GM12878 (cell line): ENCODE measurements at places on chromosomes 5 and 9. TPM values are rescaled to one million over a fixed set of nuclear protein-coding genes. Genes with fewer than 3 reads are reported as not detected.

GRCh38 chr5:108661024-108661423 lies 86.7 kb upstream of the FER start:
- no peaks in the 10 kb centered on the region for H3K27me3 ChIP-seq
- no peaks in the 10 kb centered on the region for H3K4me1 ChIP-seq
- no peak for DNase-seq
- H3K4me3 ChIP-seq: no peak overlapping the region
- no peaks in the 10 kb centered on the region for H3K36me3 ChIP-seq
- no peak overlapping the region for H3K27ac ChIP-seq

GRCh38 chr5:167794121-167794520 lies 497.3 kb upstream of the WWC1 start:
- no peaks in the 10 kb centered on the region for H3K4me1 ChIP-seq
- H3K4me3 ChIP-seq: no peak overlapping the region
- H3K36me3 ChIP-seq: no peaks in the 10 kb centered on the region
- H3K27me3 ChIP-seq: no peaks in the 10 kb centered on the region
- DNase-seq: no peak
- no peak overlapping the region for H3K27ac ChIP-seq

GRCh38 chr5:168583742-168584482 lies 4.7 kb upstream of the PANK3 start:
- H3K4me1 ChIP-seq: peaks cover 29% of the 10 kb centered on the region
- H3K4me3 ChIP-seq: no peak overlapping the region
- H3K36me3 ChIP-seq: no peaks in the 10 kb centered on the region

- no peak overlapping the region for H3K4me3 ChIP-seq
- H3K27ac ChIP-seq: no peak overlapping the region
- no peaks in the 10 kb centered on the region for H3K4me1 ChIP-seq
- H3K27me3 ChIP-seq: no peaks in the 10 kb centered on the region
These were observed 94.9 kb downstream of the DENND1A start for GRCh38 chr9:123834889-123835562.

DNA sequence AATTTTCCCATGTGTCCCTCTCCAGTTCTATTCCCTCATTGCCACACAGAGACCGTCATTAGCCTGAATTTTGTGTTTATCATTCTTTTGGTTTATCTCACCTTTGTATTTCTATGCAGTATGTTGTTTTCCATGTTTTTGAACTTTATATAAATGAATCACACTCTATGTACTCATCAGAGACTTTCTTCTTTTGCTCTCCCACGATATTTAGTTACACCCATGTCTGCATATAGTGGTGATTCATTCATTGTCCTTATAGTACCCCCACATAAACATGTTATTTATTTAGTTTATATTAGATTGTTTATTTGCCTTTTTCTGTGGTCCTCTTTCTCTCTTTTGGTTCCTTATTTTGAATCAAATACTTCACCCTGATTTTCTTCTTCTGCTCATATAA lies 199.7 kb downstream of the FSTL4 start:
- H3K27me3 ChIP-seq: no peaks in the 10 kb centered on the region
- no peak overlapping the region for H3K4me3 ChIP-seq
- H3K4me1 ChIP-seq: no peaks in the 10 kb centered on the region
- H3K27ac ChIP-seq: no peak overlapping the region
- no peaks in the 10 kb centered on the region for H3K36me3 ChIP-seq

- H3K4me1 ChIP-seq: no peaks in the 10 kb centered on the region
- H3K4me3 ChIP-seq: no peak overlapping the region
These were observed 1237.5 kb upstream of the CDH9 start for GRCh38 chr5:28275931-28276330.

DNA sequence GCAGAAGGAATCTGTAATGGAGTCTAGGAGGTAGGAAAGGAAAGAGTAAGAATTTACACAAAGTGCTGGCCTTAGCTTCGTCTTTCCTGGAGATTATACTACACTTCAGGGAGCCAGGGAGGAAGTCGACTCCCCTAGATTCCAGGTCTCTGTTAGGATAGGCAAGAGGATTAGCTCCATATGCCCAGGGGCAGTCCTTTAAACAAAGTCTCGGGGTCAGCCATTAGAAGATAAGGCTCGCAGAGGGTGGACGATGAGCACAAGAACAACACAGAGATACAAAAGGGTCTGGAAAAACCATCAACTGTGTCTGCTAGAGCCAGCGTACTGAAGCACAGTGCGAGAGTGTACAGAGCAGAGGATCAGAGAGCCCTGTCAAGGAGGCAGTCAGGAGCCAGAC lies 344.7 kb upstream of the TNC start:
- no peaks in the 10 kb centered on the region for H3K36me3 ChIP-seq
- H3K27me3 ChIP-seq: no peaks in the 10 kb centered on the region
- H3K27ac ChIP-seq: no peak overlapping the region
- no peak overlapping the region for H3K4me3 ChIP-seq
- H3K4me1 ChIP-seq: no peaks in the 10 kb centered on the region
- no peak for DNase-seq

GRCh38 chr9:21616082-21616778 lies 134.1 kb upstream of the IFNE start:
- no peak overlapping the region for H3K27ac ChIP-seq
- H3K4me3 ChIP-seq: no peak overlapping the region
- no peaks in the 10 kb centered on the region for H3K36me3 ChIP-seq
- no peak for DNase-seq
- H3K4me1 ChIP-seq: no peaks in the 10 kb centered on the region

- no peak overlapping the region for H3K4me3 ChIP-seq
- no peaks in the 10 kb centered on the region for H3K4me1 ChIP-seq
- no peaks in the 10 kb centered on the region for H3K36me3 ChIP-seq
These were observed 56.6 kb upstream of the EGFL7 start for GRCh38 chr9:136605988-136606660.

GRCh38 chr5:106584268-106584667 lies 1086.5 kb downstream of the EFNA5 start:
- no peak overlapping the region for H3K4me3 ChIP-seq
- no peaks in the 10 kb centered on the region for H3K27me3 ChIP-seq
- H3K27ac ChIP-seq: no peak overlapping the region
- no peaks in the 10 kb centered on the region for H3K4me1 ChIP-seq
- no peak for DNase-seq

DNA sequence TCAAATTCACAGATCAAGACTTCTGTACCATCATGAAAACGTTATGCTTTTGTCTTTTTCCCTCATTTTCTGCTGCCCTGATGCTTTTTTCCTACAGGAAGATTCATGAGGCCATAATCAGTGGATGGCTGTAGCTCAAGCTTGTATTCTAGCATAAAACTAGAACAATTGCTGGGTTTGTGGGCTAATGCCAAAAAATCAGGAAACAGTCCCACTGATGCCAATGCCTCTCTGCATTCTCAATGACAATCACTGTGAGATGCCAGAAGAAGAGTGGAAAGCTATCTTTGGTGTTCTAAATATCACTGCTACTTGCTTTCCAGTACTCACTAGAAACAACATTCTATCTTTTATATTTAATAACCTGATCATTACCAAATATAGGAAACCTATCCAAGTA lies 33.3 kb upstream of the FAM170A start:
- no peaks in the 10 kb centered on the region for H3K27me3 ChIP-seq
- no peak overlapping the region for H3K4me3 ChIP-seq
- no peaks in the 10 kb centered on the region for H3K36me3 ChIP-seq
- H3K4me1 ChIP-seq: no peaks in the 10 kb centered on the region
- no peak overlapping the region for H3K27ac ChIP-seq

DNA sequence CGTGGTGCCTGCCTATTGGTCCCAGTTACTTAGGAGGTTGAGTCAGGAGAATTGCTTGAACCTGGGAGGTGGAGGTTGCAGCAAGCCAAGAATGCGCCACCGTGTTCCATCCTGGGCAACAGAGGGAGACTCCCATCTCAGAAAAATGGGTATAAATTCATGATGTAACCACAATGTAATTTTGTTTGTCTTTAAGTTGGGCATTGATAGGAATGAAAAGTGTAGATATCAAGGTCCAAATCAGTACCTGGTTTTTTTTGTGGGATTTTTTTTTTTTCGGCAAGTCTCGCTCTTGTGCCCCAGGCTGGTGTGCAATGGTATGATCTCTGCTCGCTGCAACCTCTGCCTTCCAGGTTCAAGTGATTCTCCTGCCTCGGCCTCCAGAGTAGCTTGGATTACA lies 7.4 kb downstream of the NPM1 start:
- no peaks in the 10 kb centered on the region for H3K27me3 ChIP-seq
- DNase-seq: no peak
- no peak overlapping the region for H3K27ac ChIP-seq

ATP10B gene
- polyA plus RNA-seq: not detected in 2 replicates

DNA sequence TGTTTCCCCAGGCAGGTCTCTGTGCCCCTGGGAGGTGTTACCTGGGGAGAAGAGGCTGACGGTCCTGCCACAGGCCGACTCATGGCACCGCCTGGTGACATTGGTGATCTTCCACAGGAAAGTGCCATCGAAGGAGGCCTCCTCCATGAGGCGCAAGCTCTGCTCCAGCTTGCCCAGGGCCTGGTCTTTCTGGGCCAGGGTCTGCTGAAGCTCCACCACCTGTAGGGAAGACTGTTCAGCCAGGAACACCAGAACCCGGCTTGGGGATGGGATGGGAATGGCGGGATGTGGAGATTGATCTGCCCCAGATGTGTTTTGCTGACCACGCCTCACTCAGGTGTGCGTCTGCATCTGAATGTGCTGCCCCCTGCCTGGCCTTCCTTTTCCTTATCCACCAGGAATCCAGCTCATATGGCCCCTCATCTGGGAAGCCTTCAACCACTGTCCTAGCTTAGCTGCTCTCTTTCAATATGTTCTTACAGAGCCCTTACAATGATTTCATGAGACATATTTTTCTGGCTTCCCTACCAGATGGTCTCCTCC lies 15.2 kb downstream of the TRAF1 start:
- H3K4me3 ChIP-seq: no peak overlapping the region
- H3K27ac ChIP-seq: no peak overlapping the region
- H3K27me3 ChIP-seq: no peaks in the 10 kb centered on the region

DNA sequence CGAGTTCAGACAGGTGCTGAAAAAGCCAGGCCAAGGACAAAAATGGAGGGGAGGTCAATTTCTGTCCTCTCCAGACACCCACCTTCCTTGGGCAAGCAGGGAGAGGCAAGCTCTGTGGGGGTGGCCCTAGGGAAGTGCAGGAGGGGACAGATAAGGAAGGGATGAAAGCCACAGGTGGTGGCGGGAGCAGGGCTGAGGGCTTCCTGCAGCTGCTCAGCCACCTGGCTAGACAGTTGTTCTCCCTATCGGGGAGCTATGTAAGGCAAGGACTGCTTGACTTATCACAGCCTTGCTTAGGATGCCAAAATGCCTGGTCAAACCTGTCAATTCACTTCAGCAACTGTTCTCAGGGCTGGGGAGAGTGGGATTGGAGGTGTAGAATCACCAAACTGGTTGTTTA lies 266.1 kb downstream of the ZSWIM6 start:
- no peak overlapping the region for H3K27ac ChIP-seq
- DNase-seq: no peak
- no peak overlapping the region for H3K4me3 ChIP-seq
- no peaks in the 10 kb centered on the region for H3K27me3 ChIP-seq

- H3K4me3 ChIP-seq: no peak overlapping the region
- no peak overlapping the region for H3K27ac ChIP-seq
- peaks cover 39% of the 10 kb centered on the region for H3K36me3 ChIP-seq
- no peaks in the 10 kb centered on the region for H3K4me1 ChIP-seq
- DNase-seq: no peak
These were observed 136.6 kb downstream of the PAX5 start for GRCh38 chr9:36897478-36897877.

DNA sequence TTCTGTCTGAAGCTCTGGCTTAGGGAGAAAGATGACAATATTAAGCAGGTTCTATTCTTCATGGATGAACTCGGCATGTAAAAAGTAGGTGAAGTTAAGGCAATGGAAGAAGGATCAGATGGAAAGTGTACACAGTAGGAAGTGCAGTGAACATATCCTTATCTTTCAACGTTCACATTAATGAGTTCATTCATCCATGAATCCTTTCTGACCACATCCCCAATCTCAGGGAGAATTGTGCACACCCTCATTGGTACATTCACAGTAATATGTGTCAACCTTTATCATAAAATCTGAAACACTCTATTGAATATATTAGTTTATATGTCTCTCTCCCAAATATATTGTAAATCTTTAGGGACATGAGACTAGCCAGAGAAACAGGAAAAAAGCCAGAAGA lies 5.5 kb downstream of the GIN1 start:
- H3K27ac ChIP-seq: no peak overlapping the region
- no peak overlapping the region for H3K4me3 ChIP-seq
- H3K4me1 ChIP-seq: no peaks in the 10 kb centered on the region
- no peaks in the 10 kb centered on the region for H3K27me3 ChIP-seq

- no peaks in the 10 kb centered on the region for H3K4me1 ChIP-seq
- no peak overlapping the region for H3K27ac ChIP-seq
- H3K36me3 ChIP-seq: no peaks in the 10 kb centered on the region
- H3K4me3 ChIP-seq: no peak overlapping the region
- DNase-seq: no peak
- peaks cover 6% of the 10 kb centered on the region for H3K27me3 ChIP-seq
These were observed 97.9 kb downstream of the MVB12B start for GRCh38 chr9:126424511-126424910.

C9orf50 gene
- not detected in 2 replicates for polyA plus RNA-seq

DNA sequence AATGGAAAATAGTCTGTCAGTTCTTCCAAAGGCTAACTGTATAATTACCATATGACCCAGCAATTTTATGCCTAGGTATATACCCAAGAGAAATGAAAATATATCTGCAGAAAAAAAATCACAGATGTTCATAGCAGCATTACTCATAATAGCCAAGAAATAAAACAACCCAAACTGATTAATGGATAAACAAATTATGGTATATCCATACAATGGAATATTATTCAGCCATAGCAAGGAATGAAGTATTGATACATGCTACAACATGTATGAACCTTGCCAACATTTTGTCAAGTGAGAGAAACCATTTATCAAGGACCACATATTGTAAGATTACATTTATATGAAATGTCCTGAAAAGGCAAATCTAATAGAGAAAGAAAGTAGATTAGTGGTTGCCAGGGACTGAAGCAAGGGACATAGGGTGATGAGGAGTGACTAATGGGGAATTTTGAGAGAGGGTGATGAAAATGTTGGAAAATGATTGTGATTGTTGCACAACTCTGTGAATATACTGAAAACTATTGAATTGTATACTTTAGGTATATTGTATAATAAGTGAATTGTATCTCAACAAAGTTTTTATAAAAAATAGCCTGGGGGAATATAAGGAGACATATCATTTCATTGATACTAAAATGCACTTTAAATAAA lies 114.4 kb downstream of the PBX3 start:
- H3K4me1 ChIP-seq: no peaks in the 10 kb centered on the region
- no peaks in the 10 kb centered on the region for H3K27me3 ChIP-seq
- DNase-seq: no peak
- H3K4me3 ChIP-seq: no peak overlapping the region

PPIC gene
- polyA plus RNA-seq: 0.21 TPM in 1 of 2 replicates, not detected in the other
